Bronchial epithelial cell (primary cell): ENCODE measurements at places on chromosomes 7 and 10.

GRCh38 chr7:106425017-106425719, 140.4 kb upstream of the NAMPT start:
- peak; percentile 100 for DNase-seq

GRCh38 chr10:99958302-99958701, 51.4 kb downstream of the DNMBP start:
- DNase-seq: no peak

DNA sequence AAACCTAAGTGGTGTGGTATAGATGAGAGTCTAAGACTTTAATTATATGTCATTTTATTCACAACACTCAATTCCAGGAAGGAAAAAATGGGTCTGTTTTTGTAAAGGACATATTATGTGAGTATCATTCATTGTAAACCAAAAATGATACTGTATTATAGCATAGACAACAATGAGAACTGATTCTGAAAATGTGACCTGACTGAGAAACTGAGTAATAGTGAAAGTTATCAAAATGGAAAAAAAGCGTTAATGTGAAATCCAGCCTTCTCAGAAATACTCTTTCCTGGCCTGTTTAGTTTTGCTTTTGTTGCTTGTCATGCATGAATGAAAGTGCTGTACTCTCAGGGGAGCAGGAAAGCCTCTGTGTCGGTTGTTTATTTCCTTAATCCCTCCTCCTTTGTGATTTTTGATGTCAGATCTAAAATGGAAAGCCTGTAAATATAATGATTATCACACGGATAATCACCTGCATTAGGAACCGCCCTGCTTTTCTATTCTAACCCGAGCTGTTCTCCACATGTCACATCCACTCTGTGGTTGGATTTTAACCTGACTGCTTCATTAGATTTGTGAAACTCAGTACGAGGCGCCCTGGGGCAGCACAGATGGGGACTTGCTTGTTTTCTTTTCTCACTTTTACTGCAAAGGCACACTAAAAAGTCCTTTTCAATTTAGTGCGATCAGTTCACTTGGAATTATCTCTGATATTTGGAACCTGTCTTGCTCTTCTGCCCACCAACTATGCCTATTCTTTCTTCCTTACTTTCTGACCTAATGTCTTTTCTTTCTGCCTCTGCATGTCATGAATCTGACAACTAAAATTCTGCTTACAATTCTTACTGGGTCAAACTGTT, 240.9 kb upstream of the KAT6B start:
- DNase-seq: no peak

GRCh38 chr10:17503795-17504194, 49.4 kb upstream of the ST8SIA6 start:
- no peak for DNase-seq
